Epithelial cell of proximal tubule (primary cell): ENCODE measurements at places on chromosomes 5 and 9. TPM values are rescaled to one million over a fixed set of nuclear protein-coding genes. Genes with fewer than 3 reads are reported as not detected.
A peak's percentile ranks its signal among the peaks of the same experiment; 100 is the strongest.

DNA sequence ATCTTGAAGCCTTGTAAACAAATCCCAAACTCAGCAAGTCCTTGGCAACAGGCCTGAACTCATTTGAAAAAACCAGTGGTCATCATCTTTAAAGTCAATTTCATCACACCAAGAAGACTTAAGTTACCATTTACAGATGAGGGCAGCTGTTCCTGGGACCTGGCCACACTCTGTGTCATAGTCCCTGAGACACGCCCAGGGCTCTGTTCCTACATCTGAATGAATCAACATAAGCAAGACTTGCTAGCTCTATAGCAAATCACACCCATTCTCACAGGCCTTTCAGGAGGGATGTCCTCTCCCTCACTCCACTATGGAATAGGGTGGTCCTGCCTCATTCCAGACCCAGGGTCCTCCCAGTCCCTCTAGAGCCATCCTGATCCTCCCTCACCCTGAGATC lies 142.8 kb downstream of the NSG2 start:
- DNase-seq, result no peak

- no peak for DNase-seq
These were observed 90.1 kb downstream of the GOLPH3 start for GRCh38 chr5:32083981-32084430.

- DNase-seq, result peak; percentile 87
These were observed 30.1 kb downstream of the PTPA start for GRCh38 chr9:129141066-129142041.

- no peak for DNase-seq
These were observed 1.5 kb downstream of the IGFBPL1 start for GRCh38 chr9:38422555-38423260.

DNA sequence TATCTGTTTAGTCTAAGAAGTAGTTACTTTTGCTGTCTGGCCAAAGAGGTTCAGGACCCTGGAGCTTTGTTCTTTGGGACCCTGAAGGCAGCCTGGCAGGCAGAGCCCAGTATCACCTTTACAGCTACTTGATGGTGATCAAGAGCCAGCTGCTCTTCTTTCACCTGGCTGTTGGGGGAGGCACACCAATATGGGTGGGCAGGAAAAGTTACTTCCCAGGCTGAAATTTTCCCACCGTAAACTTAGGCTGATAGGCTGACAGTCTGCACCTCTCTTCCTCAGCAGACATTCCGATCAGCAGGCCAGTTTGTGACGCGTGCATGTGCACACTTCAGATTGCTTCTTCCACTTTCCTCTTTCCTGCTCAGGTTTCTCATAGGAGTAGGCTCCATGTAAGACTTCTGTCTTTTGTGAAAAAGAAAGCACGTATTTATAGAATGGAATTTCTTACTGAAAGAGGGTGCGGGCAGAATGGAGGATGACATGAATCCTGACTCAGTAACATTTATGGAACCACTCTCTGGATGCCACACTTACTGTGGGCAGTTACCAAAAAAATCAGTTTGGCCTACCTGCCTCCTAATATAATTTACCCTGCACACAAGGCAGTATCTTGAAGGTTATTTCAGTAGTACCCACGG lies 223.9 kb upstream of the DMRT1 start:
- DNase-seq, result no peak

GRCh38 chr5:111572561-111572960 lies 60.2 kb upstream of the STARD4 start:
- no peak for DNase-seq

GRCh38 chr9:94783102-94783682 lies 56.7 kb downstream of the AOPEP start:
- peak; percentile 95 for DNase-seq

DNA sequence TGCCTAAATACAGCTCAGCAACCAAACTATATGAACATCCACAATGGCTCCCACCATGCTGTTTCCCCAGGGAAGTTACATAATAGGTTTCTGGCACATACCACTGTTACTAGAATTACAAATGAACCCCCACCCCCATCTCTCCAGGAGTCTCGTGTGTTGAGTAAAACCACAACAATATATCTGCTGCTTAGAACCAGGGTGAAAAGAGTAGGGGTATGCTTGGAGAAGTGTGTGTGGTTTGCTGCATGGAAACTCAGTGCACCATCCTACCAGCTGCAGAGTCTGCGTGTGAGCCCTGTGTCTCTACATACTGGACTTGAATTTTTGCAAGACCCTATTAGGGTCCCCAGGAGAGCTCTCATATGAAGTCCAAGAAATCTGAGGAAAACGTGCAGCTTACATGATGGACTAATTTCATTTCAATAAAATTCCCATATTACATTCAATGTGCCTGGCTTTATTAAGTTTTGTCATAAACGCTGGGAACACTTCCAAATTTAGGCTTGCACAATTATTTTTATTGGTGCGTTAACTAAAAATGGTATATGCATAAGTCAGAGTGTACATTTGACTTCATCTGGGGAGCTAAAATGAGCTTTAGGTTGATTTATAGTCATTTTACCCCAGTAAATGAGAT lies 104.5 kb upstream of the NFIB start:
- DNase-seq, result no peak

DNA sequence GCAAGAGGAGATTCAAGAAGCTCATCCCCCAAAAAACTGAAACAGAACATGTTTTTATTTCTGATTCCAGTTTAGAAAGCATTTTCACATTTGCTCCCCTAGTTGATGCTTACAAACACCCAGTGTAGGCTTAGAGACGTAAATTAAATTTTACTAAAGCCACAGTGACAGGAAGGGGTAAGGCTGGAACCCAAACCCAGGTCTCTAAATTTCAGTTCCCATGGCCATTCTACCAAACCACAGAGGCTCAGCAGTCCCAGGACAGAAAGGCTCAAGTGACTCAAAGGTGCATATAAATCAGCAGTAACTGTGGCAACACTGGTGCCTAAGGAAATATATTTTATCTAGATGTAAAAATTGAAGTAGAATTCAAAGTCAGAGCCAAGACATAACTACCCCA lies 128.7 kb downstream of the CEP120 start:
- no peak for DNase-seq

- no peak for DNase-seq
These were observed 103.3 kb downstream of the RPS23 start for GRCh38 chr5:82174919-82175219.

DNA sequence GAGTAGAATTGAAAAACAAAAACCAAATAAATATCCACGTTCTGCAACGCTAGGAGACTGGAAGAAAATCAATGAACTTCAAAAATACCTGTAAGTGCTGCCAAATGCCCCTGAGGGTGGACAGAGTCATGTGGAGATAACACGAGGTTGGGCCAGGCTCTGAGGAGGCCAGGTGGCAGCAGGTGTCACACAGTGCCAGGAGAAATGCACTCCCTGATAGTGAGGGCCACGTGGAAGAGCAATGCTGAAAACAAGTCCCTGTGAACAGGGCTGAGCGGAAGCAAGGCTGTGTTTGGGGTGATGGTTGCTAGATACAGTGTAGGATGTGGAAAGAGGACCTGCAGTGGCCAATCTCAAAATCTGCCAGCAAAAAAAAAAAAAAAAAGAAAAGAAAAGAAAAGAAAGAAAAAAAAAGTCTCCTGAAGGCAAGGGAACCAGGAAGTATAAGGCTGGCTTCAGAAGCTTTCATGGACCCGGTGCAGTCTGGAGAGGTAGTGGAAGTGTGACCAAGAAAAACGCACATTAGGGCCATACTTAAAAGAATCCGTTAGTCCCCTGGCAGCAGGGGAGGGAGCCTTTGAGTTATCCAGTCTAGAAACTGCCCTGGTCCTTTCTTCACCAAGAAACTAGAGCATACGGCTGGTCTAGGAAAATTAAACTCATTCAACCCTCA lies 16.8 kb downstream of the C1QTNF3 start:
- DNase-seq, result no peak

DNA sequence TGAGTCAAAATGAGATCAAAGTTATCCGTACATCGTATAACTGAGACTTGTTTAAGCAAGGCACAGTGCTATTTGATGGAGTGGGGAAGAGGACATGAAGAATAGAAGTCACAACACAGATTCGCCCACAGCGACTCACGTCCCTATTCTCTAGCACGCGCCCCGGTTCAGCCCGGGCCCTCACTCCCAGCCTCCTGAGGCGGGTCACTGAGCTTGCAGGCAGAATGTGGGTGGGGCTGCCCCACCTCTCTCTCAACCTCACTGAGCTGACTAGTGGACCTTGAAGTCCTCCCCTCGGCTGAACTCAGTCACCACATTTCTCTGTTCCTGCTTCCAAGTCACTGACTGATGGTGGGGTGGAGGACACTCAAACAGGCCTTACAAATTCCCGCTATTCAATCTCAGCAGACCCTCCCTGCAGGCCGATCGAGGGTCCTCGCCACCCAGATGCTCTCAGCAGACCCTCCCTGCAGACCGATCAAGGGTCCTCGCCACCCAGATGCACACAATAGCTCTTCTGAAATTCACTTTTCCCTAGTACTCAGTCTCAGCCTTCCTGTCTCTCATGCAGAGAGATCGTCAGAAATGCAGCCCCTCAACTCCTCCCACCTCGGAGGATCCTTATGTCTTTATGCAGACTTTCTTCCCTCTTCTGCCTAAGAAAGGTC lies 12.9 kb downstream of the GLDC start:
- DNase-seq, result no peak

GRCh38 chr5:98454407-98454806 lies 319.1 kb upstream of the RGMB start:
- DNase-seq, result no peak

- no peak for DNase-seq
These were observed 61.0 kb downstream of the IPPK start for GRCh38 chr9:92608909-92609445.

DNA sequence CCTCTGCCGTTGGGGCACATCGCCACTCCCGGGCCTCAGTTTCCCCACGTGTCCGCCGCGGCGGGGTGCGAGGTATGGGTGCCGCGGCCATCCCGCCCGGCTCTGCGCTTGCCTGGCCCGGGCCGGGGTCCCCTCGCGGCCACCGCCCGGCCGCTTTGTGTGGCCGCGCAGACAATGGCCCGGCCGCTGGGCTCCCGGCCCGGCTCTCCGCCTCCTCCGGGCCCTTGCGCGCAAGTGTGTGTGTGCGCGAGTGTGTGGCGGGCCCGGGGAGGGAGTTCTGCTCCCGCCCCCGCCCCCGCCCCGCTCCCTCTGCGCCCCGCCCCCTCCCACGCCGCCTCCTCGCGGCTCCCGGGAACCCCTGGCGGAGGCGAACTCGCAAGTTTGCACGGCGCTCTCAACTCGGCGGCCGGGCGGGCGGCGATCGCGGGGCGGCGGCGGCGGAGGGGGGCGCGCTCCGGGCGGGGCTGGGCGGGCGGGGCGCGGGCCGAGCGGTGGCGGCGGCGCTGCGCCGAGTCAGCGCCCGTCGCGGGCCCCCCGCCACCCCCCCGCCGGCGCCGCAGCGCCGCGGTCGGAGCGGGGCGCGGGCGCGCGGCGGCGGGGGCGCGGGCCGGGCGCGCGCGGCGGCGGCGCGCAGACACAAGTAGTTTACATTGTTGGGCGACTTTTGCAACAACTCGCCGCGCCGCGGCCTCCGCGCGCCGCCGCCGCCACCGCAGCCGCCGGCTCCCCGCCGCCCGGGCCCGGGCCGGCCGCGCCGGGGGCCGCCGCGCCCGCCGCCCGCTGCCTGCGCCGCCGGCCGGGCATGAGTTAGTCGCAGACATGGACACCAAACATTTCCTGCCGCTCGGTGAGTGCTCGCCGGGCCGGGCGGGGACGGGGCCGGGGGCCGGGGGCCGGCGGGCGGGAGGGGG lies at the start of gene RXRA:
Gene RXRA, plus strand, starts transcription at position 643 of the 911 bp plus-strand sequence. Its CDS starts 177 bp downstream, at position 820.
- DNase-seq, result no peak

DNA sequence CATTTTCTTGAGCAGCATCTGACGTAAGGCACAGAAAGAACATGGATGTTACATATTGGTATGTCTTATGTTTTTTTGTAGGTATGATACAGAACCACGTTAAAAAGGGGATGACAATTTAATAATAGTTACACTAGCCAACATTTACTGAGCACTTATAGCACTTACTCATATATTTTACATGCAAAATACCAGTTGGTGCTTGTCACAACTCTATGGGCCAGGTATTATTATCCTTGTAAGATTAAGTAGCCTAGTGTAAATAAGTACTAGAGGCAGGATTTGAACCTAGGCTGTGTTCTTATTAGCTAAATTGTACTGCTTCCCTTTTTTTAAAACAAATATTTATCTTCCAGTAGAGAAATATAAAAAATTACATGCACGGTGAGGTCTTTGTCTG lies 83.5 kb downstream of the RANBP17 start:
- no peak for DNase-seq

- DNase-seq, result no peak
These were observed 72.2 kb upstream of the TNFSF8 start for GRCh38 chr9:115002371-115003120.

- no peak for DNase-seq
These were observed 260.7 kb downstream of the SYK start for GRCh38 chr9:91062281-91062680.

DNA sequence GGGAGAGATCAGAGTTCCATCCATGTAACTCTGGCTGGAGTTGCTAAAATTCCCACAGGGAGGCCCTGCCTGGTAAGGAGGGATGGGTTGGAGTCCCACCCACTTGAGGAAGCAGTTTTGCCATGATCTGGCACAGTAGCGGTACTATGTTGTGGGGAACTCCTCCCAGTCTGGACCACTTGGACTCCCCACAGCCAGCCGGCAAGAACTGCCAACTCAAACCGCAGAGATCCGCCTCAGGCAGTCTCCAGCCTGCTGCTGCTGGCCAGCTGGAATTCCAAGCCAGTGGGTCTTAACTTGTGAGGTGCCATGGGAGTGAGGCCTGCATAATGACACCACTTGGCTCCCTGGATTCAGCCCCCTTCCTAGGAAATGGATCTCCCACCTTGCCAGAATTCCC lies 151.9 kb downstream of the NDUFS4 start:
- no peak for DNase-seq

DNA sequence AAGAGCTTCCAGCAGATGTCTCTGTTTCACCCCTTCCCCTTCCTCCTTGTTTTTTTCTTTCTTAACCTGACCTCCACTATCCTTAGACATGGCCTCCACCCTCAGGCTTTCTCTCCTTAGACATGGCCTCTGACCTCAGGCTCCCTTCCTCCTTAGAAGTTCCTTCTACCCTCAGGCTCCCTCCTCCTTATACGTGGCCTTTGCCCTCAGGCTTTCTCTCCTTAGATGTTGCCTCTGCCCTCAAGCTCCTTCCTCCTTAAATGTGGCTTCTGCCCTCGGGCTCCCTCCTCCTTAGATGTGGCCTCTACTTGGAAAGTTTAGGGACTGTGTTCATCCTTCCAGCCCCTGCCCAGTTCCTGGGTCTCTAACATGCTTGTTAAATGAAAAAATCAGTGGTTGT lies 180.4 kb upstream of the S1PR3 start:
- DNase-seq, result no peak

The PCDHGA8 gene
- 0.14 and 1.0 TPM in 2 replicates for total RNA-seq

The ADGRD2 gene
- not detected in 2 replicates for total RNA-seq

The RASGEF1C gene
- total RNA-seq, result not detected in 2 replicates

The DMRTA1 gene
- 0.14 and 0.52 TPM in 2 replicates for total RNA-seq

The ZNF879 gene
- total RNA-seq, result 2.2 and 2.4 TPM in 2 replicates

The AOPEP gene
- total RNA-seq, result 27.0 and 63.0 TPM in 2 replicates

The ENDOG gene
- 57.6 and 61.8 TPM in 2 replicates for total RNA-seq

The OMD gene
- total RNA-seq, result not detected in 2 replicates

The LCP2 gene
- total RNA-seq, result not detected in 2 replicates

The GABRB2 gene
- total RNA-seq, result not detected in 2 replicates

The TBCA gene
- total RNA-seq, result 259 and 362 TPM in 2 replicates

The KCNV2 gene
- total RNA-seq, result not detected in 2 replicates

The MTMR12 gene
- 19.1 and 19.8 TPM in 2 replicates for total RNA-seq

The ANKRD31 gene
- total RNA-seq, result 0.12 and 0.14 TPM in 2 replicates

The FAXDC2 gene
- 0.52 and 0.72 TPM in 2 replicates for total RNA-seq

The PGM5 gene
- 1.2 TPM in 1 of 2 replicates, not detected in the other for total RNA-seq

The RGS14 gene
- 17.1 and 19.6 TPM in 2 replicates for total RNA-seq

The FAM169A gene
- total RNA-seq, result 8.9 and 11.1 TPM in 2 replicates
